ENCODE measurements at places on chromosomes 5 and 9.

DNA sequence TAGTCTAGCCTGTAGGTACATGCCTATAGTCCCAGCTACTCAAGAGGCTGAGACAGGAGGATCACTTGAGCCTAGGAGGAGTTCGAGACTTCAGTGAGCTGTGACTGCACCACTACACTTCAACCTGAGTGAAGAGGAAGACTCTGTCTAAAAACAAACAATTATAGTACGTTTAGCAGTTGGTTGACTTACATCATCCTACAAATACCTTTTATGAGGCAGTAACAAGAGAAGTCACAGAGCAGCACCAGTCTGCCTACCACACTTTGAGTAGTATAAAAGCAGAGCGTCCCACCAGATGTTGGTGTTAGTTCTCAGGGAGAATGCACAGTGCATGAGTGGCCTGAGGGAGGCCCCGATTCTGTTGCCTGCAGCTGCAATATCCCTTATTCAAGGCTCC, 16.1 kb downstream of the ZFR start:
- no peak for DNase-seq

DNA sequence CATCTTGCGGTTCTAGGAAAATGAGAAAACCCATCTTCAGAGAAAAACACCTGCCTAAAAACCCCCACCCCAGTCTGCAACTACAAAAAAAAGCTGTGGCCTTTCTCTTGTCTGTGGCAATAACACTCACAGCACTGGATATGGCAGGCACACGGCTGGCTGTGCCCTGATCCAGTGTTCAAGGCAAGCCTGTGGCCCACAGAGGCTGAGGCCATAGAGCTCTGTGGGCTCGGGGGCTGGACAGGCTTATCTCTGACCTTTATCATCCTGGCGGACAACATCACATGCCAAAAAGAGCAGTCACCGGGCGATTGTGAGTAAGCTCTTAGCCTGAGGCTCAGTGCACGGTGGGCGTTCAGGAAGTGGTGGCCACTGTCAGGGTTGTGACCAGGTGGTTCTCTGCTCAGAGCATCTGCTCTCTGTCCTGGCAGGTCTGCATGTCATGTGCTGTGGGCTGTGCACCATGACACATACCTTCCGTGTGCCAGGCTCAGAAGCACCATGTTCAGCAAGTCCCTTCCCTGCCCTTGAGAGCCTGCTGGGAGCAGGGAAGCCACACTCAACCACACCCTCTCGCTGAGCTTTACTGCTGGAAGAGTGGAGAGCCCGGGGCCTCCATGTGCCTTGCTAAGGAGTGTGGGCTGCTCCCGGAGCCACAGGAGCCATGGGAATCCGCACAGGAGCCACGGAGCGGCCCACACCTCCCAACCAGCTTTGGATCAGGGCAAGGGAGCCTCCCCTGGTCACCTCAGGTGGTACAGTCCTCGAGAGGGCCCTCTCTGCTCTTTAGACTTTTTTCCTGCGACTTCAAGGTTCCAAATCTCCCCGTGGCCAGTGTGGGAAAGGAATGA, 34.6 kb upstream of the WDR38 start:
- DNase-seq, result no peak

DNA sequence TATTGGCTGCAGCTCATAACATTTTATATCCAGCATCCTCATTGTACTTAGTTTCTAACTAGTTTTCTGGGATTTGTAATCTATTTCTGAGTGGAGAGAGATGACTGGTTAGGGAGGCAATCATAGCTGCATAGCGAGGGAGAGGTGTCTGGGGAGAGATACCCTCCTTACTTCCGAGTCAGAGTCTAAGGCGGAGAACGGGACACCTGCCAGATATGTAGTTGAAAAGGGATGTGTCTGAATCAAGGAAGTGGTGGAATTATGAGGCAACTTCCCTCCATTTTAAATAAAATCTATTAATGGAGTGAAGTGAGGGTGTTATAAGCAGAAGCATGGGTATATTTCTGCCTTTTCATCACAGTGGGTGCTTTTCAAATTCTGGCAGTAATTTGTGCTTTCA, 126.5 kb downstream of the MAST4 start:
- DNase-seq, result no peak

DNA sequence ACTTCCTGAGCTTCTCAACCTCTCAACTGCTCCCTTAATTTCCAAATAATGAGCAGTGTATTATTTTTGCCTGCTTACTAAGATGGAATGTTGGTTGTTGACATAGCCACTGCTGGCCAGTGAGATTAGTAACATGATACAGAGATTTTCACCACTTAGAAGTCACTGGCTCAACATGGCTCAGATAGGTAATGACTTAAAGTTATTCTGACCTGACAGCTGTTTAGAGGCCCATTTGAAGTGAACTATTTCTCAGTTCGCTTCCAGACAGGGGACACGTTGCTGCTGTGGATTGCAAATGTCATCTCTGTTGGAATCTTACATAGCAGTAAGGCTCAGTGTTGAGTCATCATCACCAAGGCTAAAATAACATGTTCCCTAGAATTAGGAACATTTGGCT, 490.2 kb downstream of the TLE4 start:
- DNase-seq, result no peak

GRCh38 chr9:18888290-18888689, 144.7 kb downstream of the SAXO1 start:
- DNase-seq, result no peak

DNA sequence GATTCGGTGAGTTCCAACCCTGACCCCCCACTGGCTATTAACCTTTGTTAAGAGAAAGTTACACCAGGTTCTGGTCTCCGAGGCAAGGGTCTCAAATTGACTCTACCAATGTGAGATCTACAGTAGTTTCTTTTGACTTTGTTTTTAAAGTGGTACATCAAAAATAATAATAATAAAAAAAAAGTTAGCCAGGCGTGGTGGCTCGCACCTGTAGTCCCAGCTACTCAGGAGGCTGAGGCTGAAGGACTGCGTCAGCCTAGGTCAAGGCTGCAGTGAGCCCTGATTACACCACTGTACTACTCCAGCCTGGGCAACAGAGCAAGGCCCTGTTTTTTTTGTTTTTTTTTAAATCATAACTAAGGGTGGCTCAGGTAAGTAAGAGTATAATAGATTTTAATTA, 1.0 kb upstream of the KLF9 start:
- DNase-seq, result no peak

DNA sequence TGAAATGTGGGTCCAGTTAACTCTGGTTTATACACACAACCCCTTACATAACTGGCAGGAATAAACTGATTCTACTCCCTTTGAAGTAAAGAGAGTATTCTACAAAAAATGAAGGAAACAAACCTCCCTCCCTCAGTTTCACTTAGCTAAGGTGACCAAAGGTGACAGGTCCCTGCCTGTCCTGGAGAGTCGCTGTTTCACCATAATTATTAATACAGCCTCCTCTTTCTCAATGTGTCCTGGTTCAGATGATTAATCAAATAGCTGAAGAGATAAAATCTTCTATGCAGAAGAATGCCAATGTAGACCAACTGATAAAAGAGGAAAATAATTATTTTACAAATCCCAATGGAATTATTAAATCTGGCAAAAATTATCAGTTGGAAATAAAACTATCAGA, 163.7 kb upstream of the GNA14 start:
- DNase-seq, result no peak

GRCh38 chr5:169195601-169196000, 105.3 kb downstream of the SLIT3 start:
- no peak for DNase-seq

DNA sequence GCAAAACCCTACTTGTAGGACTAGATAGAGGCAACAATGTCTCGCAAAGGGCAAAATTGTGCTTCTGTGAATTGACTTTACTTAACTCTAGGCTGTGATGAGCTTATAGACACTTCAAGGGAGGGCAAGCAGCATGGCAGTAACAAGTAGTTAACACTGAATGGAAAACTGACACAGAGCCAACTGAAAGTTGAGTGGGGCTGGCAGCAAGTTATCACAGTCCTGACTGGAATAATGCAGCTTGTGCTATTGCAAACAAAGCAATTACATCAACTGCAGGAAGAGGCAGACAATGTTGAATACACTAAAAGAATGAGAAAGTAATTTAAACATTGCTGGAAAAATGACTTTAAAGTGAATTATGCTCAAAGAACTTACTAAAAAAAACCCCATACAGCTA, 62.2 kb downstream of the RNF38 start:
- DNase-seq, result no peak

- DNase-seq, result no peak
Measured at GRCh38 chr5:177040814-177041420, 18.4 kb downstream of the ZNF346 start.

DNA sequence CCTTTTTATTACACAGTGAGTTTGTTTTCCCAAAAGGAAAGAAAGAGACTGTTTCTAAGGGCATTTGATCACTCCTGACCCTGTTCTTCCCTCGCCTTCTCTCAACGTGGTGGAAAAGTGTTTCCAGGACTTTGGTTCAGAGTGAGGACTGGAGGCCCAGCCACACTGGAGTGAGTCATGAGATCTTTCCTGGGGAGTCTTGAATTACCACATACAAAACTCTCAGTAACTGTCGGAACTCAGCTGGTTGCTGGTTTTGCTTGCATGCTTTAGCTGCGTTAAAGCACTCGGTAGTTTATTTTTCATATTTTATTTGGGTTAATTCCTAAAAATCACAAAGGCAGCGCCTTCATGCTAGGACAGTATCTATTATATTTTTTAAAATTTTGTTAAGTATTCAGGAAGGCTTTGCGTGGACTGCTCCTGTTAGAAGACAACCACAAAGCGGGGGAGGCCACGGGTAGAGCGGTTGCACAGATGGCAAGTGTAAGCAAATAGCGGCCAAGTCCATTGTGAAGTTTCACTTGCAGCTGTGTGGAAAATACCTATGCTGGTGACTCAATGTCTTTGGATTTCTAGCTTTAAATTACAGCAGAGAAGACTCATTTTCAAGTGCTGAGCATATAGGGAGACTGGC, 77.7 kb downstream of the ARSB start:
- no peak for DNase-seq

DNA sequence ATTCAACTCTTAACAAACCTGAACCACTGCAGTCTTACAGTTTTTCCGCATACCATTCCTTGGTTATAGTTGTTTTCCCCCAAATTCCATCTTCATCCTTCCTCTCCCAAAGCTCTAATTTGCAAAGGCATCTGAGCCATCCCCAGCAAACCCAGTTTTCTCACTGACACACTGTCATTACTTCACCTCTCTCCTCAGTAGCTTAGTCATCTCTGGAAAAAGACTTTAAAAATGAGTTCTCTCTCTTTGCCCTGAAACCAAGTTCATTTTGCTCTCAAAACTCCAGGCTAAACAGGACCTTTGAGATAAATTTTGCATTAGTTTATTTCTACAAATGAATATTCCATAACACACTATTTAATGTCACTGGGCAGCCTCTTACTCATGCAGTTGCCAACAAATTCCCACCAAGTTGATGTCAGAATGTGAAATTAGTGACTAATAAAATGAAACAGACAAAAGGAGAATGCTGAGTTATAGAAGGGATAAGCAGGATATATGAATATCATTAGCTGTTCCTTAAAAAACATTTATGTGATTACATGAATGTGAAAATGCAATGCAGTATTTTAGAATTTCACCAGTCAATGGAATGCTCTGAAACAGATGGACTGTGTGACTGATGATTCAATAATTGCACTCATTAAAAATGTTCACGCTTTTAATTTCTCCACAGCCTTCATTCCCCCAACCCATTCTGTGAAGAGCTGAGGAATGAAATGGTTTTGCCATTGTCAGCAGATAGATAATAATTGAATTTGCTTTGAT, 107.4 kb upstream of the DMAC1 start:
- DNase-seq, result no peak
